Kasumi-1 (cell line): ENCODE measurements at places on chromosomes 6 and 20.

GRCh38 chr20:19562426-19562825 lies 195.6 kb upstream of the RIN2 start:
- no peak for DNase-seq

DNA sequence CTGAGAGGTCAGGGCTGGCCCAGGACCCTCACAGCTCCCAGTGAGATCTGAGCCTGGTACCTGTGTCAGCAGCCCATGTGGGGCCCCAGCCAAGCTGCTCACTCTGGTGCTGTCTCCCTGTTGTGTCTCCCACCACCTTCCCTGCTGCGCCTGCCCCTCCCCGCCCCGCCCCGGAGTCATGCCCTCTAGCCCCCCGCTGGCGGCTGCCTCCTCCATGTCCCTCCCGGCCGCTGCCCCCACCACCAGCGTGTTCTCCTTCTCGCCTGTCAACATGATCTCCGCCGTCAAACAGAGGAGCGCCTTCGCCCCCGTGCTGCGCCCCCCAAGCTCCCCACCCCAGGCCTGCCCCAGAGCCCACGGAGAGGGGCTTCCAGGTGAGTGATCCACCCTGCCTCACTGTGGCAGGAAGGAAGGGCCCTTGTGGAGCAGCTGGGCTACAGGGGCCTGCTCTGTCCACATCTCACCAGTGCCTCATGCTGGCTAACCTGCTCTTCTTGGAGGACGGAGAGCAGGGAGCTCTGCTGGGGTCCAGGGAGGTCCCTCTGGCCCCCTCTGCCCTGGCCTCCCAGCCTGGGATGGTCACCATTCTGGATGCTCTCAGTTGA lies 44.9 kb downstream of the CPXM1 start:
- DNase-seq: no peak

DNA sequence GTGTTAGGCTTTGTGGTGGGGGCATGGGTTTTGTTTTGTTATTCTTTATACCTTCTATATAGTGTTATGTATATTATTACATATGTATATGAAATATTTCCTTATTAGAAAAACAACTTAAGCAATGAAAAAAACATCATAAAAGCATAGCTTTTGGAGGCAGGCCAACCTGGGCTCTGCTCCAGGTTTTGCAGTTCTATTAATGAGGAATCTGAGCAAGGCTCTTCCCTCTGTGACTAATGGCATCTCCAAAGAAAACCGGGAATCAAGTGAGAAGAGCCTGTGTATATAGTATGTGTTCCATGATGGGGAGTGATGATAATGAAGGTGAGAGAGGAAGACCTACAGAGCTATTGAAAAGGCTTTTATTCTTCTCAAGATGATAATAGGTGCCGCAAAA lies 291.1 kb downstream of the CLIC5 start:
- DNase-seq: no peak

DNA sequence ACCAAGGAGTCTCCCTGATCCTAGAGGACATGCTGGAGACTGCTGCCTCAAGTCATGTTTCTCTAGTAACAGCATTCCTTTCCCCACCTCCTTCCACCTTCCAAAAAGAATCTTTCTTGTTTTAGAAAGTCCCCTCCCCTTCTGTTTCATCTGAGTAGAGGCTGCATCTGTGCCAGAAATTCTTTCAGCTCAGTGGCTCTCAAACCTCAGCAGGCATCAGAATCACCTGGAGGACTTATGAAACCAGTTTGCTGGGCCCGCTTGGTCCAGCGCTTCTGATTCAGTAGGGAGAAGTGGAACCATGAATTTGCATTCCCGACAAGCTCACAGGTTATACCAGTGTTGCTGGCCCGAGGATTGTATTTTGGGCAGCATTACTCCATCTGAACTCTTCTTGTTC lies 55.1 kb downstream of the TMEM200A start:
- no peak for DNase-seq

- DNase-seq: no peak
Observed at GRCh38 chr20:50216543-50217206, 26.0 kb downstream of the CEBPB start.

- DNase-seq: no peak
Observed at GRCh38 chr6:35622283-35622682, 66.4 kb downstream of the FKBP5 start.
